T-helper 2 cell (primary cell): ENCODE measurements at places on chromosomes 5 and 9.

- no peak for DNase-seq
Measured at GRCh38 chr9:132063281-132063680, 16.4 kb downstream of the MED27 start.

- no peak for DNase-seq
Measured at GRCh38 chr9:136512651-136513071, 29.8 kb upstream of the SEC16A start.

GRCh38 chr9:33285502-33285901 lies 4.8 kb upstream of the NFX1 start:
- DNase-seq = no peak

GRCh38 chr5:6642655-6643054 lies 9.4 kb downstream of the SRD5A1 start:
- DNase-seq = no peak
